Activated CD4-positive, alpha-beta T cell treated with anti-CD3 and anti-CD28 coated beads for 1 hour (primary cell): ENCODE measurements at places on chromosomes 4 and X.

DNA sequence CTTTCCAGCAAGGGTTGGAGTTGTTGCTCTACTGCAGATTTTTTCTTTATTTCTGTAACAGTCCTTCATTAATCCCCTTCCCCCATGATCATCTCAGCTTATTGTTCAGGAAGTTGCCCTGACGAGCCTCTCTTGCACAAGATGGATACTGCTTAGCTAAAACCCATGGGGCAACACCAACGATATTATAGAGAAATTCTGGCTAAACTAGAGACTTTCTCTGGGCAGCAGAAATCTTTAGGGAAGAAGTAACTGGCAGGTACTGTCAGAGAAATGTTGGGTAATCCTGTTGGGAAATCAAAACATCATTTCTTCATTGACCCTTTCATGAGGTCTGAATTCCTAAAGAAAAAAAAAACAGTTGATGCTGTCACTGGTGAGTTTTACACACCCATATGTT lies 921.3 kb downstream of the NLGN4X start:
- DNase-seq = no peak

- peak; percentile 31 for DNase-seq
Observed at GRCh38 chrX:11770320-11770719, 12.3 kb downstream of the MSL3 start.

DNA sequence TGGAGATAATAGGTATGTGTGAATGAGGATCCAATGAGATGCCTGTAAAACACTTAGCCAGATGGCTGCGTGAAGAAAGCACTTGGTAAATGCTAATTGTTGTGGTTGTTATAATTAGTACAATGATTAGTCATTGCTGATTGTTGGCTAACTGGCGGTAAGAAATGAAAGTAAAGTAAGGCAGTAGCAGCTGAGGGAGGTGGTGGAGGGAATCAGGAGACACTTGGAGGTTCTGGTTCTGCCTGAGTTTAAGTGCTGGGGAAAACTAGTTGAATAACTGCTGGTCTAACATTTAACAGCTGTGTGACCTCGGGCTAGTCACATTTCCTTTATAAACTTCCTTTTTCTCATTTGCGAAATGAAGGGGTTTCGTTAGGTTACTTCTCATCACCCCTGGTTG lies 30.9 kb downstream of the CD38 start:
- no peak for DNase-seq

- DNase-seq = no peak
Observed at GRCh38 chr4:138910914-138911336, 104.7 kb upstream of the NOCT start.

- DNase-seq = peak; percentile 62
Observed at GRCh38 chrX:3713225-3713936, at the start of gene PRKX. Gene PRKX (minus strand): TSS chrX:3713649. CDS start chrX:3713253, 396 bp downstream.

- no peak for DNase-seq
Observed at GRCh38 chr4:105014234-105014633, 132.4 kb upstream of the TET2 start.

DNA sequence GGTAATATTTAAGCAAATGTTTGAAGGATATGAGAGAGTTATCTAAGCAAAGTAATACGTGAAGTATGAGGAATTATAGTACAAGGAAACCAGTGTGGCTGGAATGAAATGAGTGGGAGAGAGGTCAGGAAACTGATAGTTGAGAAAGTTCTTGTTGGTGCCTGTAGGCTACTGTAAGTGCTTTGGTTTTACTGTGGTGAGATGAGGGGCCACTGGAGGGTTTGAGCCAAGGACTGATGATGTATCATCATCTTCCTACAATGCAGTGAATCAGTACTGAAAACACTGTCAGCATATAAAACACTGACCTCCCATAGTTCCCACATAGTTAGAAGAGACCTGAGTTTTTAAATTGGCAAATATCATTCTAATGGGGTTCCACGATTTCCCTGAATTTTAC lies 367.5 kb upstream of the CTSO start:
- no peak for DNase-seq

GRCh38 chr4:118975449-118976192 lies 87.0 kb downstream of the SYNPO2 start:
- DNase-seq = no peak

- DNase-seq = no peak
Observed at GRCh38 chr4:124028182-124028581, 631.6 kb downstream of the SPRY1 start.

DNA sequence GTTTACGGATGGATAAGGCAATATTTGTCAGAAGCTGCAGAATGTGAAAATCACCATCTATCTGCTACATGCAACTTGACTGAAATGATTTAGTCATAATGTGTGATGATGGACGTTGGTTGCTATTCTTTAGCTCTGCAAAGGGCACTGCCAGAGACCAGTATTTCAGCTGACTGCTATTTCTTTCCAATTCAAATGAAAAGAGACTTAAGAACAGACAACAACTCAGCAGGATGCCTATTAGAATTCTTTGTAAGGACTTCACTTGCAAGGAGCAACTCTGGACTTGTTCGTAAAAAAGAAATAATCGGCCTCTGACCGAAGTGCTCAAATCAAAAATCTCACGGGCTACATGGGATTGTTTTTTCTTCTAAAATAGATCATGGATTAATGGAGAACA lies 262.7 kb downstream of the DHX15 start:
- no peak for DNase-seq

DNA sequence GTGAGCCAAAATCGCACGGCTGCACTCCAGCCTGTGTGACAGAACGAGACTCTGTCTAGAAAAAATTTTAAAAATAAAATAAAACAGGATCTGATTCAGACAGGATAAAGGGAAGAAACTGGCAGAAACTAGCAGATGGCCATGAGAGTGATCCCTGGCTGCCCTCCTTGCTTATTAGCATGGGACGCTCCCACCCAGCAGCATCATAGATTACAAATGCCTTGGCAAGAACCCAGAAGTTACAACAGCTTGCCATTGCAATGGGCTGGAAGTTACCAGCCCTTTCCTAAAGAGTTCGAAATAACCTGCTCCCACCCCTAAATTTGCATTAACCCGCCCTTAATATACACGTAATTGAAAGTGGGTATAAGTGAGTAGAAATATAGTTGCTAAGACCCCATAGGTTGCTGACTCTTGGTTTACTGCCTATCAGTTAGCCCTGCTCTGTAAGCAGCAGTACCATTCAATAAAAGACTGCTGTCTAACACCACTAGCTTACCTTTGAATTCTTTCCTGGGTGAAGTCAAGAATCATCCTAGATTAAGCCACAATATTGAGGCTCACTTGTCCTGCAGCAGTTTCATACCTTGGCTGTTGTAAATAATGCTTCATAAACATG lies 9.1 kb upstream of the XAGE2 start:
- DNase-seq = no peak

DNA sequence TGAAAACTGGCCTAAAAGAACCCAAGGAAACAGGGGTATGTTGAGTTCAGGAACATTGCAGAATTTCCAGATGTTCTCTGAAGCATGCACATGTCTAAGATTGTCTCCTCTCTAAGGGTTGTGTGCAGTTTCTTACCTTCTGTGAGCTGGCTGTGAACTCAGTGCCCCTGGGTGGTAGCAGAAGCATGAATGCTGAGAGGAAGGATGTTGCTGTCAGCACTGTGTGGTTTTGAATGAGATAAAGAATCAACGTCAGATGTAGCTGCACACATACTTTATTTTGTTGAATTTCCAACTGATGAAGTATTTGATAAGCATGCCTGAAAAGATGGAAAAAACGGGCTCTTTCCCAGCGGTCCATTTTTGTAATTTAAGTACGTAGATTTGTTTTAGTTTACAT lies 23.8 kb upstream of the CD38 start:
- no peak for DNase-seq

- DNase-seq = no peak
Observed at GRCh38 chr4:123083646-123084045, 161.2 kb upstream of the NUDT6 start.

DNA sequence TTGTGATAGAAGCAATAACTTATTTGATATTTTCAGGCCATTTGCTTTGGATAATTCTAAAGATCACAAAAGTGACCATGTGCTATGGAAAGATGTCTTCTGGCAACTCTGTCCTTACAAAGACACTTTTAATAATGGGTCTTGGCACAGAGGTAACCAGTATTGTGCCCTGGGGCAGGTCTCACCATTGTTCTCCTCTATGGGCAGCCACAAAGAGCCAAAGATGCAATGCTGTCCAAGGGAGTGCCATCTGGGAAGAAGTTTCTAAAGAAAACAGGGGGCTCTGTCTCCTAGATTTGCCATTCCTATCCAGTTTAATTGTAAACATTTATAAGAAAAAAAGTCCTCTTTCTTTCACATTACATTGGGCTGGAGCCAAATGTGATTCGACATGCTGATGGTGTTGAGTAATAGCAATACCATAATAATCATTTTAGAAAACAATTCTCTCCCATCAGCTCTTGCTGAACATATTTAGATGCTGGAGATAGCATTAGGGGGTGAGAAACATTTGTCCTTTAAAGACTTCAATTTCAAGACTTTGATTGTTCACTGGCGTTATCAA lies 179.9 kb downstream of the KIT start:
- no peak for DNase-seq

DNA sequence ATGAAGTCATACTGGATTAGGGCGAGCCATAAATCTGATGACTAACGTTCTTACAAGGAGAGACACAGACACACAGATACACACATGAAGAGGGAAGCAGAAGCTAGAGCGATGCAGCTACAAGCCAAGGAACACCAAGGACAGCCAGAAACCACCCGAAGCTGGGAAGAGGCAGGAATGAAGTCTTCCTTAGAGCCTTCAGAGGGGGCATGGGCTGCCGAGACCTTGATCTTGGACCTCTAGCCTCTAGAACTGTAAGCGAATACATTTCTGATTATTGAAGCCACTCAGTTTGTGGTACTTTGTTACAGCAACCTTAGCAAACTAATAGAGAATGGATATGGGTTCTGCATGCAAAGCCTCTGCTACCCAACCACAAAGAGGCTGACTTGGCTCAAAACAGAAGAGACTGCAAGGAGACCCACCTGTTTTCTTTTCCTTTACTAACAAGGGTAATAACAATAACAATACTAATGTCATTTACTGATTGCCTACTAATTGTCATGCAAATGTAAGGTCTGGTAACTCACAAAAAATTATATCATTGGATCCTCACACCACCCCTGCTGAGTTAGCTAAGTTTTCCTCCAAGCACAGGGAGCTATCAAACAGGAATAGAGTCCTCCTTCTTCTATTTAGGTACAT lies 10.1 kb upstream of the LDB2 start:
- DNase-seq = no peak

- DNase-seq = no peak
Observed at GRCh38 chrX:153414856-153415510, 3.7 kb downstream of the ZFP92 start.

- DNase-seq = no peak
Observed at GRCh38 chr4:3442460-3442958, 741 bp downstream of the HGFAC start.

DNA sequence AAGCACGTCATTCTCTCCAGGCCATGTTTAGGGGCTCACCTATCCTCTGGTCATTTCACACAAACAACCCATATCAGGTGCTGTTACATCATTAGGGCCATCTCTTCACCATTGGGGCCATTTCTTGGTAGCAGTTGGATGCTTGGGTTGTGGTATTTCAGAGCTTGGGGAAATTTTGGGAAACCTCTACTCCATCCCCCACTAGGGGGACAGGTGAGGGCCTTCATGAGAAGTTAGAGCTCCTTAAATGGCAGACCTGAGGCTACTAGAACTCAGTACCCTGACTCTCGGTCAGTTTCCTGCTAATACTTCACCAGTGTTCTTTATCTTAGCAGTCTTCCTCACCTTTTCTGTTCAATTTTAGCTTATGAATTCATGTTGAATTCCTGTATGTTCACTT lies 50.2 kb downstream of the ZNF827 start:
- no peak for DNase-seq

GRCh38 chrX:154443479-154443910 lies 446 bp upstream of the FAM50A start:
- no peak for DNase-seq

GRCh38 chr4:169854090-169854489 lies 96.3 kb upstream of the HPF1 start:
- DNase-seq = no peak

- DNase-seq = no peak
Observed at GRCh38 chrX:103727115-103727514, 16.4 kb downstream of the TMEM31 start.

- DNase-seq = no peak
Observed at GRCh38 chrX:95629737-95630136, 1054.9 kb upstream of the DIAPH2 start.

DNA sequence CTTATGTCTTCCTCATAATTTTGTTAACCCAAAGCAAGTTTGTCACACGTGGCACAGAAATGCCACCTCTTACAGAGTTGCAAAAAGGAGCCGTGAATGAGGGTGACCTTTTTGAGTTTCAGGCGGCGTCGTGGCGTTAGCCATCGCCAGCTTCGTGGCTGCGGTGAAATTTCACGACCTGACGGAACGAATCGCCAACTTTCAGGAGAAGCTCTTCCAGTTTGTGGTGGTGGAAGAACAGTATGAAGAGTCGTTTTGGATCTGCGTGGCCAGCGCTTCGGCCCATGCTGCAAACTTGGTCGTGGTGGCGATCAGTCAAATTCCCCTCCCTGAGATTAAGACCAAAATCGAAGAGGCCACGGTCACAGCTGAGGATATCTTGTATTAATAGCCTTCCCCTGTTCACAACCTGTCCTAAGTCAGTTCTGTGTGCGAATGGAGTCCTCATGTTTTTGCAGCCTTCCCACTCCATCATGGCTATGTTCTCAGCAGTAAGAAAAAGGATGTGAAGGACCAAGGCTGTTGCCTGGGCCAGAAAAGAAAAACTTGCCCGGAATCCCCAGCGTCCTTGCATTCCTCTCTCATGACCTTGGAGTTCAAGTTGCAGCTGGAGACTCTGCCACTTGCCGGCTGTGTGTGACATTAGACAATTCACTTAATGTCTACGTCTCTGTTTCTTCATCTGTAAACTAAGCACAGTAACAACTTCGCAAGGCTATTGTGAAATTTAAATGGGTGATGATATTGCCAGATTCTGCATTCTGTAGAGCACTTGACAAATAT lies 11.9 kb downstream of the CLRN2 start:
- DNase-seq = no peak

DNA sequence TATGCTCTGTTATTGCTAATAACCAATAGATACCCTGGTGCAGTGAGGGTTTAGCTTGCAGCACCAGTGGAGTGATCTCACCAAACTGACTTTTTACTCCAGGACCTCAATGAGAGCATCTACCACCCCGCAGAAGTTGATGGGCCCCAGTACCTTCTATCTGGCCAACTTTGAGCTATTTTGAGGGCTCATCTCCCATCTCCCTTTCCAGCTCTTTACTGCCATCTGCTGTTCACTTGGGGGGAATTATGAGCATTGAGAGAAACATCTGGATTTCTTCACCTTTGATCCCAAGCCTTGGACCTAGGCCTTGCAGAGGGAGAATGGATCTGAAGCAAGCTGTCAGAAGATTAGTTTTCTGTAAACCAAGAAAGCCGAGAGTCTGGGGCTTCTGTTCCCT lies 143.6 kb downstream of the TMEM164 start:
- DNase-seq = no peak

GRCh38 chr4:53431052-53431451 lies 53.6 kb downstream of the FIP1L1 start:
- DNase-seq = no peak

DNA sequence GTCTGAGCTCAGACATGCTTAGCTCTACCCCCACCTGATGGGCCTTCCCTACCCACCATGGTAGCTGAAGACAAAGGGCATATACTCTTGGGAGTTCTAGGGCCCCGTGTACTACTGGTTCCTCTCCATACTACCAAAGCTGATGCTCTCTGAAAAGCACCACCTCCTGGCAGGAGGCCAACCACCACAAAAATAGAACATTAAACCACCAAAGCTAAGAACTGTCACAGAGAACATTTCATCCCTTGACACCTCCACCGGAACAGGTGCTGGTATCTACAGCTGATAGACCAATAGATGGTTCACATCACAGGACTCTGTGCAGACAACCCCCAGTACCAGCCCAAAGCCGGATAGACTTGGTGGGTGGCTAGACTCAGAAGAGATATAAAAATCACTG lies 13.4 kb downstream of the EDA2R start:
- DNase-seq = no peak
